ENCODE measurements at places on chromosomes 7 and 10.

DNA sequence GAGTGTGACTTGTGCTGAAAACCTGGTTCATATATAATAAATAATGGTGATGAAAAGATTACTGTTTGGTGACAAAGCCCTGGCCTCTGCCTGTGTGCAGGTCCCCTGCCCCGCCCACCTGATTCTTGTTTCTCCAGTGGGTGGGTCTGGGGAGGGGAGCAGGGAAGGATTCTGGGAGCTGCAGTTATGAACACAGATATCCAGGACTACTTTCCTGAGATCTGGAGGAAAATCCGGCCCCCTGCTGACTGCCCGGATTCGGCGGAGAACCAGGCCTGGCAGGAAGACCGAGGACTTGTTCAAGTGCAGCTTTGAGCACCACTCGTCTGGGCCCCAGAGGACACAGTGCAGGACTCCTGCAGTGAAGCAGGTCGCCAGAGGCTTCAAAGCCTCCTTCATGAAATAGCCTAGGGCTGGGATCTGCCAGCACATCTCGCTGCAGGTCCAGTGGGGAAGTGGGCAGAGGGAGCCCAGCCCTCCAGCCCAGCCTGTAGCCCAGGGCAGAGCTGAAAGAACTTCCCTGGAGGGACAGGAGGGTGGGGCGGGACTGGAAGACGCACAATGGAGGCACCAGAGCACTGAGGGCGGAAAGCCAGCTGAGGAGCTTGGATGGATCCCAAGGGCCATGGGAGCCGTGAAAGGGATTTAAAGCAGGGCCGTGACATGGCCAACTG, 7.0 kb downstream of the ATP6V0E2 start:
- DNase-seq, result no peak

DNA sequence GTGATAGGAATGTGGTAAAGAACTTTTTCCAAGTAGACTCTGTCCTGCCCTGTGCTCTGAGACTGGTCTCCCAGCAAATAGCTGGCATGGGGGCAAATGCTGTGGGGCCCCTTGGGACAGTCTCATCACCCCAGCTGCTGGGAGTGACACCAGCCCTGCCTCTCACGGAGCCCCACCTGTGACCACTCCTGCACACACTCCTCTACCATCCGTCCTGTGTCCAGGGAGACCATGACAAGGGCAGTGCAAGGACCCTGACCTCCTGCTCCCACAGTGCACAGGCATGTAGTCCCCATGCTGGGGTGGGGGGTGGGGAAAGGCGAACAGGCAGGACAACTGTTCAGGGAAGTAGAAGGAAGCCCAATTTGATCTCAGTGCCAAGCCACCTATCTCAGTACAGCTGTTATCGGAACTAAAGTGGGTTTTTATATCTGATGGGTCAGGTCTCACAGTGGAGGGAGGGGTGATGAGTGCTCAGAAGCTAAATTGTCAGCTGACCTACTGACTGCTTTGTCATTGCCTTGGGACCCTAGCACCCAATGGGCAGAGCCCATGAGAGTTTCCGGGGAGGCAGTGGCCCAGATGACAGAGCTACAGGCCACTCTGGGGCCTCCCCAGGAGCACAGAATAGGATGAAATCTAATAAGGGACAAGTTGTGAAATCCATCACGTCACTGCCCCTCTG, 24.5 kb downstream of the VSTM4 start:
- DNase-seq, result no peak

GRCh38 chr10:60003651-60004523, 97.5 kb upstream of the CCDC6 start:
- no peak for DNase-seq

DNA sequence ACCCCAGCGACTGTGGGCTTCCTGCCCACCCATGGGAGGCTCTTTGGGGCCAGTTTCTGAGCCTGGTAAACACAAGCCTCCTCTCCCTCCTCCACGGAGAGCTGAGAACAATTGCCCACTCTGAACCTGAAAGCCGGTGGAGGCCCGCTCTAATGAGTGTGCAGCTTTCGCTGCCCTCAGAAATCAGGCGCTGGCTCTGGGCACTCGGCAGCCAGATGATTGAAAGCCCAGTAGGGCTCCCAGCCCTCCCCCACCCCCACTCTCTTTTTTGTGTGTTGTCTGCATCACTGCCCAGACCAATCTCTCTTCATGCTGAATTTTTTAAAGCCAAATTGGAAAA, 438.9 kb downstream of the RPS24 start:
- DNase-seq, result no peak

DNA sequence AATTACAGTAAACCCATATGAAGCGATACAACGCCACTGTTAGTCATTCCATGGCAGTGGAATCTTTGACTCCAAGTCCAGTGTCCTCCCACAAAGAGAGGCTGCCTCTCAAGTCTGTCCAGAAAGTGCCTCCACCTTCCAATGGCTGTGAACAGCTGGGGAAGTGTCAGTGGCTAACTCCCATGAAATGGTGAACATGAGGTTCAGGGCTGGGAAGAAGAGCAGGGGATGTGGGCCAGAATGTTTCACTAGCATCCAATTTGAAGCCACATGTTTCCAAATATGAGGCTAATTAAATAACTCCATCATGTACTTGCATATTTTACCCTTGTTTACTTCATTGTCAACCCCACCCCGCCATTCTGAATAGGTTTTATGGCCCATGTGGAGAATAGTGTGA, 53.1 kb upstream of the CHST15 start:
- no peak for DNase-seq

DNA sequence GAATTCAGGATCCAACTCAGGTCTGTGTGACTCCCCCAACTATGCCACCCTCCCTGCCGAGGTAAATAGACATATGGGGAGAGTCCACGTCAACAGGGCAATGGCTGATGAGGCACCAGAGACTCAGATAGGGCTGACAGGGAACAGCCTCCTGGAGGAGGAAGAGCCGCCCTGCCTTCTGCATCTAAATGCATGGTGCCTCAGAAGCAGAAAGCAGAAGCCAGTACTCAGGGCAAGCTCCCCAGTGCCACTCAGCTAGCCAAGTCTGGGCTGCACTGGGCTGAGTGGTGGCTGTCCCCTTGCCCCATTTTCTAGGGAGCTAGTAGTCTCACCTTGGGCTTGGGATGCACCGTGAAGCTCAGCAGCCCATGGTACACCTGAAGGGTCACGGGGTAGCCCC, 11.0 kb downstream of the RRP12 start:
- DNase-seq, result no peak

GRCh38 chr7:31340603-31341002, at the start of gene NEUROD6:
Gene NEUROD6, minus strand, starts transcription at chr7:31340726. Its CDS starts 1,458 bp downstream, at chr7:31339268.
- DNase-seq, result no peak

DNA sequence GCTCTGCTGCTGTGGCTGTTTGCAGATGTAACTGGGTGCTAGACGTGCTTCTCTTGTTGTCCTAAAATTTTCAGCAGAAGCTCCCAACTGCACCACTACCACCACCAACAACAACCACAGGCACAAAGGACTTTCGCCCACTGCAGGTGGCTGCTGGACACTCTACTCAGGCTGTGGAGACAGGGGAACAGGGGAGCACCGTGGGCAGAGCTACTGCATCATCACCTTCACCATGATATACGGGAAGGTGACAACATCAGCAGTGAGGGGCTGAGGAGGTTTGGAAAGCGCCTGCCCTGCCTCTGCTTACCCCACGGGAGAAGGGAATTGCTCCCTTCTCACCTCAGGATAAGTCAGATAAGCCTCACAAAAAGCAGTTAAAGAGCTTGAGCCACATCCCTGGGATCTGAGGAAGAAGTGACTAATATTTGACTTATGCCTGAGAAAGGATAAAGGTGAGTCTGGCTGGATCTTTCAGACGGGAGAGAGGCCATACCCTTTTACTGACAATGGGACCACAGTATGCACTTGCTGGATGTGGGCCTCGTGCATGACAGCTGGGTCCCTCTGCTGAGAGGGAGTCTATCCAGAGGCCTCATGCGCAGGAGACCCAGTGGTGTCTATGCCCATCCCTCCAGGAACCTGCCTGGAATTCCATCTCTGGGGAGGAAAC, 217.6 kb downstream of the KLF6 start:
- no peak for DNase-seq

GRCh38 chr10:87760195-87760905, 57.7 kb downstream of the ATAD1 start:
- no peak for DNase-seq

- DNase-seq, result no peak
Measured at GRCh38 chr10:94680544-94680943, 3.0 kb upstream of the CYP2C18 start.

GRCh38 chr10:96656198-96656577, 64.1 kb downstream of the PIK3AP1 start:
- DNase-seq, result no peak

All from cortex of kidney (tissue), 1 donor.